SHP77 treated with DMSO at 0.1 percent for 48 hours (cell line): ENCODE measurements at places on chromosomes 11 and 22.
A peak's percentile ranks its signal among the peaks of the same experiment; 100 is the strongest.

- DNase-seq = peak; percentile 65
Measured at GRCh38 chr11:85682330-85683305, 3.4 kb downstream of the CCDC89 start.

GRCh38 chr11:109527496-109527895, 105.5 kb downstream of the C11orf87 start:
- DNase-seq = no peak

DNA sequence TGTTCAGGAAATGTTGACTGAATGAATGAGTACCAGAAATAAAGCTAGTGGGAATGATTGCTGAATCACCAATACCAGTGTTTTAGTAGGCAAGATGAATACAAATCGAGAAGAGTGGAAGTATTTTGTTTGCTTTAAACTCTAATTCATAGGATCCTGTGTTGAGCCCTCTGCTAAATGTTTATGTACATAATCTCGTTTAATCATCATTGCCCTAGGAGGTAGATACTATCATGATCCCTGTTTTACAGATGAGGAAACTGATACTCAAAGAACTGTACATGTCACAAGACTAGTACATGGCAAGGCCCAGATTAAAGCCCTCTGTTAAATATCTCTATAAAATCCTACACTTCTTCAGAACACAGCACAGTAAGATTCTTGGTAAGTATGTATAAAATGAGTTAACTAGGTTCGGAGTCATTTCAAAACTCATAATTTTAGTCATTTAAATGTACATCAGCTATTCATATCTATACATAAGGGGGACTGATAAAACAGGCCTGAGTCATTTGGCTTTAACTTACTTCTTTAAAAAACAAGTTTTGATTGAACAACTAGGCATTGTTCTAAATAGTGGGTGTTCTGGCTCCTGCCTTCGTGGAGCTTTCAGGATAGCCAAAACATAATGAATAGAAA, 97.1 kb downstream of the EXT2 start:
- no peak for DNase-seq

DNA sequence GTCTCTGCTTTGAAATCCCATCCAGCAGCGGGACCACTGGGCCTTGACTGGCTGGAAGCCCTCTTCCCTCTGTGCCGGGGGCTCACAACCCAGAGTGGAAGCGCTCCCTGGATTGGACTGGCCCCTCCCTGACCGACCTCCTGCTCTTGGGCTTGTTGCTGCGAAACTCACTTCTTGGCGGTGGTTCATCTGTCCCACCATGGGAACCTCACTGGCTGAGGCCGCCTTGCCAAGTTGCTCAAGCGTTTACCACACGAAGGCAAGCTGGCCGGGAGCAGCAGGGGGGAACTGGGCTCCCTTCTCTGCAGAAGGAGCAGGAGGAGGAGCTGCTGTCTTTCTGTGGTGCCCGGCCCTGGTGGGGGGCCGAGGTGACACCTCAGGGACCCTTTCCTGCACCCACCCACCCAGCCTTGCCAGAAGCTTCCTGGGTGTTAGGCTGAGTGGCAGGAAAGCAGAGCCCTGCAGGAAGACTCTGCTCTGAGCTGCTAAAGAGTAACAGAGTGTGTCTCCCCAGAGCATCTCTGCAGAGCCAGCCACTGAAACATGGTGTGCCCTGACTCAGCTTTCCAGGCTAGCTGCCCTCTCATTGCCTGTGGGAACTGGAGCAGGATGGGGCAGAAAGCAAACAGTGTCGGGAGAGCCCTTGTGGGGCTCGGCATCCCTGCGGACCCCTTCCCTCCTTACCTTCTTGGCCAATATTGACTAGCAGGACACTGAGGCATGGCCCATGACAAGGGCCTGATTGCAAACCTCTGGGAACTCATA, 88.5 kb upstream of the ALX4 start:
- no peak for DNase-seq

DNA sequence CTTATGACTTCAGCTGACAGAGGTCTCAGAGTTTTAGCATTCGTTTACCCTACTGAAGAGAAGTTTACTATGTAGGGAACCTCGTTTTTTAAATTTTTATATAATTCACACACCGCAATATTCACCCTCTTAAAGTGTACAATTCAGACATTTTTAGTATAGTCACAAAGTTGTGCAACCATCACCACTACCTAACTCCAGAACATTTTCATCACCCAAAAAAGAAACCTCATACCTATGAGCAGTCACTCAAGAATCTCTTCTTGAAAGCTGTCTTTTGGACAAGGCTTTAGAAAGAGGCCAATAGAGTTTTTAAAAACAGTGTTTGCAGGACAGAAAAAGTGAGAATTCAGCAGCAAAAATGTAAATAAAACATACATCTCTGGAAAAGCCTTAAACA, 39.5 kb upstream of the CLNS1A start:
- no peak for DNase-seq

DNA sequence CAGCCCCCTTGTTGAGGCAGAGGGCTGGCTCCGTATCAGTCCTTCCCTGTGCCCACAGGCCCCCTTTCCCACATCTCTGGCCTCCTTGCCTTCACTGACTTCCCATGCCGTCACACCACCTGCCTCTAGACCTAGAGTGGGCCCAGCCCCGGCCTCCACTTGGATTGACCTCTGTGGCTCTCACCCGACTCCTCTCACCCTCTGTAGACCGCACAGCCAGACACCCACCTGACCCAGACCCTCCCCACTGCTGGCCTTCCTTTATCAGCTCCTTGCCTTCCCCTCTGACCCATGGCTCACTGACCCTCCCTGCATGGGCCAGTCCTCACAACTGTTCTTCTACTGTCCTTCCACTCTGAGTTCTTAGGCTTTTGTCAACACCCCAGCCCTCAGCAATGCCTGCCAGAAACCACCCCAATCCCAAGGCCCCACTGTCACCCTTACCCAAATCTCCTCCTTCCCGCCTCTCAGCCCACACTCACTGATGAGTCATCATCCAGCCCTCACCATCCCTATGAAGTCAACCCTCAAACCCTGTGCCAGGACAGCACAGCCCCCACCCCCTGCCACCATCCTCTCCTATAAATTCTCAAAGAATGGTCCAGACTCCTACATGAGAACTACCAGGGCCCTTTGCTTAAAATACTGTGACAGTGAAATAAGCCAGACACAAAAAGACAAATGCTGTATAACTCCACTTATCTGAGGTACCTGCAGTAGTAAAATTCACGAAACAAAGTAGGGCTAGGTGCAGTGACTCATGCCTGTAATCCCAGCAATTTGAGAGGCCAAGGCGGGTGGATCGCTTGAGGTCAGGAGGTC, 53.4 kb downstream of the SCGB1A1 start:
- no peak for DNase-seq

- DNase-seq = no peak
Measured at GRCh38 chr11:79244798-79245197, 196.0 kb downstream of the TENM4 start.

DNA sequence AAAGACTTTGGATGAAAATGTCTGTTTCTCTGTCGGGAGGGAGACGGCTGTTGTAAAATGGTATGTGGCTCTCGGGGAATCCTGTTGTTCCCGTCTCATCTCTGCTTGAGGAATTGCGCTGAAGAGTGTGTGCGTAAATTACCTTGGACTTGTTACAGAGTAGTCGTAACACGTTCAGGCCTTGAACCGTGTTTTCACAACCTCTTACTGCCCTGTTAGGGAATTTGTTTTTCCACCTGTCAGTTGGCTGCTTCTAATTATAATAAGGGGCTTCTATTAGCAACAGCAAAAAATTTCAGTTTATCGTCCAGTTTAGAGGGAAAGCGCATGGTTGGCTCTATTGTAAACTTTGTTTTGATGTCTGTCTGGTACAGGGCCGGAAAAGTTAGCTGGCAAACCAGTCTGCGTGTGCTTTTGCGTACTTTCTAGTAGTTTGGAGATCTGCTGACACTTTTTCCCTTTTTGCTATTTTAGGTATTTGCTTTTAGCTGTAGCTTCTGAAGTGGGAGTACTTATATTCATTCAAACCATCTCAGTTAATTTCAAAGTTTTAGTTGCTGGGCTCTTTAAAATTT, 1.5 kb downstream of the HIPK3 start:
- DNase-seq = no peak

GRCh38 chr11:17736930-17737817, 2.6 kb downstream of the KCNC1 start:
- DNase-seq = no peak

GRCh38 chr22:49259839-49260615, 567.6 kb downstream of the BRD1 start:
- DNase-seq = no peak

GRCh38 chr11:128472128-128473089, 114.9 kb downstream of the ETS1 start:
- no peak for DNase-seq

DNA sequence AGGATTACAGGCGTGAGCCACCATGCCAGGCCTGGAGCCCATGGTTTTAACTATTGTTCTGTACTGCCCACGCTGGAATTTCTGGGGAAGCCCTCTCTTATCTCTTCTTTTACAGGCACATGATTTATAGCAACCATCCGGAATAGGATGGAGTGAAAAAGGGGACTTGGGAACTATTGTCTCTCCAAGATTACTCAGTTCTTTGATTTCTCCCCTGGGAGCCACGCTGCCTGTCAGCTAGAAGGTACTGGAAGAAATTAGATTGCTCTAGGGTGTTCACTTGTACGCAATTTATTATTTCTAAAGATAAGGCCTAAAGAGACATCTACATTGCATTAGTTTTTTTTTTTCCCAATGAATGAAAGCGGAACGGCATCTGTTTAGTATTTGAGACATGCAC, 65.6 kb upstream of the PTPRJ start:
- DNase-seq = no peak

- no peak for DNase-seq
Measured at GRCh38 chr22:50080077-50080465, 5.2 kb downstream of the MLC1 start.

GRCh38 chr11:129726179-129726578, 89.5 kb upstream of the TMEM45B start:
- DNase-seq = no peak

DNA sequence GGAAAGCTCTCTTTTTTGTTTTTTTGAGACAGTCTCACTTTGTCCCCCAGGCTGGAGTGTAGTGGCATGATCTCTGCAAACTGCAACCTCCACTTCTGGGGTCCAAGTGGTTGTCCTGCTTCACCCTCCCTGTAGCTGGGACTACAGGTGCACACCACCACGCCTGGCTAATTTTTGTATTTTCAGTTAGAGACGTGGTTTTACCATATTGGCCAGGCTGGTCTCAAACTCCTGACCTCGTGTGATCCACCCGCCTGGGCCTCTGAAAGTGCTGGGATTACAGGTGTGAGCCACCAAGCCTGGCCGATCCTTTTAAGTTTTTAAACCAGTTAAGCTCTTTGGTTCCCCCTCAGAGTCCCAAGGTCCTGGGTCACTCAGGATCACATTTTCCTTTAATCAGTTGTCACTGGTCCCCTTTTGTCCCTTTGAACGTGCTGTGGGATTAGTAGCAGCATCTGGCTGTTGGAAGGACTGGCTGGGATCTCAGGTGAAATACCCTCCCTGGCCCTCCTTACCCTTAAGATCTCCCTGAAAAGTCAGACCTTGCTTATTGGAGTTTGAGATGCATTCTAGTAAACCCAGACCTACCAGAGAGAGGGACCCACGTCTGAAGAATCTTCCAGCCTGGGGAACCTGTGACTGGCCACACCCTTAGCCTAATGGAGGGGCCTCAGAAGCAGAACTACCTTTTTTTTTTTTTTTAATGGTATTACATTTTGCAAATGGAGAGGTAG, 8.1 kb downstream of the MALAT1 start:
- DNase-seq = no peak

DNA sequence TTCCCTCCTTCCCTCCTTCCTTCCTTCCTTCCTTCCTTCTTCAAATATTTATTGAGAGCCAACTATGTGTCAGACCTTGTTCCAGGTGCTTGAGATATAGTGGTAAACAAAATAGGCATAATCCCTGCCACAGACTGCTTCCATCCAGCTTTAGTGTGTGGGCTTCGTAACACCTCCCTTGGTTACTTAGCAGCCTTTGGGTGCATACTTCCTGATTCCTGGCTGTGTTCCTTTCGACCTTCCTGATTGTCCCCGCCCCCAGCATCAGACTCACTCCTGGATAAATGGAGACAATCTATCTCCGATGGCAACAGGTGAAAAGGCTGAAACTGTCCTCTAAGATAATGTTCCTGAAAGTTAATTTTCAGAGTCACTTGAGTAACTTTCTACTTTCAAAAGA, 13.5 kb downstream of the CCDC81 start:
- DNase-seq = no peak

GRCh38 chr22:19524170-19525115, at the start of gene CLDN5:
Gene CLDN5 (minus strand): TSS chr22:19524410. CDS start chr22:19524255, 155 bp downstream.
- DNase-seq = peak; percentile 31

GRCh38 chr11:129828301-129828836, 12.7 kb downstream of the TMEM45B start:
- no peak for DNase-seq

DNA sequence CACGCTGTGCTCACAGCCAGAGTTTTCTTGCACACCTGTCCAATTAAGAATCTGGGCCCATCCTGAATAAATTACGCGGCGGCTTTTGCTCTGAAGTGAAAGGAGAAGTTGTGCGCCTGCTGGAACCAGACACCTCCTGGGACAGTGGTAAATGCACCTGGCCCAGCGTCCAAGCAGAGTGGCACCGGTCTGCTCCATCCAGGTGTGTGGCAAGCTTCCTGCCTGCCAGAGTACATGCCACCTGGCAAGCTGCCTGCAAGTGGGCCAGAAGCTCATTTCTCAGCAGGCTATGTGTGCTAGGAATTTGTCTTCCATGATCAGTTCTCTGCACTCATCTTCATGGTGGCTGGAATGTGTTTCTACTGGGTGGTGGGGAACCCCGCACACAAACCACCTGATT, 660.6 kb downstream of the ETS1 start:
- DNase-seq = no peak

DNA sequence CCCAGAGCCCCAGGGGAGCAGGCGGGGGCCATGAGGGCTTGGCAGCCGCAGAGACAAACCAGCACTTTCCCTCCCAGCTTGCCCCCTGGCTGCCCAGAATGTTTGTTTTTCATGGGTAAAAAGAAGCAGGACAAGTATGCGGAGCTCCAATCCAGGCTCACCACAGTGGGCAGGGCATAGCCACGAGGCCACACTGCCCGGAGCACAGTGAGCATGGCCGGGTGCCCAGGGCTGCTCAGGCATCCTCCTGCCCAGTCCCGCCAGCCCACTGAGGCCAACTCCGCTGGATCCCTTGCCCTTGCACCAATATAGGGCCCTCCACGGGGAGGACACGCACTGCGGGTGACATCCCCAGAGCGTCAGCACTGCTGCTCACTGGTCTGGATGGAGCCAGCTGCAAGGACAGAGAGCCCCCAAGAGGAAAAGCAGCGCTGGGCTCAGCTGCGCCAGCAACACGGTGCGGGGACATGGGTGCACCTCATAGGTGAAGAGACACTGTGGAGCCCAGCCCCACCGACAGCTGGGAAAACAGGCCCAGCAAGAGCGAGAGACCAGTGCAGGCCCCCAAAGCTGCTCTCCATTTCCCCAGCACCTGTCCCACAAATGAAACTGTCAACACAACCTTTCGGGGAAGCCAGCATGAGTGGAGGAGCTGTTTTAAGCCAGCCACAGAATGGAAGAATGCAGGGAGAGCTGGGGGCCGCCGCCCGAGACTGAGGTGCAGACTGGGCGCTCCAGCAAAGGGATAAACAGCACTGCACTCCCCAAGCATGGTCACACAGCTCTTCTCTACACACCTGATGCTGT, 24.8 kb downstream of the ARVCF start:
- peak; percentile 33 for DNase-seq

- no peak for DNase-seq
Measured at GRCh38 chr11:95715777-95716241, 73.8 kb downstream of the FAM76B start.

- no peak for DNase-seq
Measured at GRCh38 chr11:72972496-72973128, 158.4 kb downstream of the ATG16L2 start.

GRCh38 chr11:79342686-79343085, 98.1 kb downstream of the TENM4 start:
- no peak for DNase-seq
